ENCODE measurements at places on chromosomes 12 and 14. TPM values are rescaled to one million over a fixed set of nuclear protein-coding genes. Genes with fewer than 3 reads are reported as not detected.

The FOXG1 gene
- total RNA-seq = not detected

The KCNMB4 gene
- total RNA-seq = 3.9 TPM

The ADAM21 gene
- 0.30 TPM for total RNA-seq

The YARS2 gene
- total RNA-seq = 51.3 TPM

Data from epithelial cell of umbilical artery (primary cell).